Urinary bladder (tissue), 4 donors: ENCODE measurements at places on chromosomes 5 and 9. TPM values are rescaled to one million over a fixed set of nuclear protein-coding genes. Genes with fewer than 3 reads are reported as not detected.

The PCDHB4 gene
- polyA plus RNA-seq, result 6.2 TPM

GRCh38 chr9:122122468-122122867 is 29.4 kb upstream of the TTLL11 start:
- no peak for DNase-seq

DNA sequence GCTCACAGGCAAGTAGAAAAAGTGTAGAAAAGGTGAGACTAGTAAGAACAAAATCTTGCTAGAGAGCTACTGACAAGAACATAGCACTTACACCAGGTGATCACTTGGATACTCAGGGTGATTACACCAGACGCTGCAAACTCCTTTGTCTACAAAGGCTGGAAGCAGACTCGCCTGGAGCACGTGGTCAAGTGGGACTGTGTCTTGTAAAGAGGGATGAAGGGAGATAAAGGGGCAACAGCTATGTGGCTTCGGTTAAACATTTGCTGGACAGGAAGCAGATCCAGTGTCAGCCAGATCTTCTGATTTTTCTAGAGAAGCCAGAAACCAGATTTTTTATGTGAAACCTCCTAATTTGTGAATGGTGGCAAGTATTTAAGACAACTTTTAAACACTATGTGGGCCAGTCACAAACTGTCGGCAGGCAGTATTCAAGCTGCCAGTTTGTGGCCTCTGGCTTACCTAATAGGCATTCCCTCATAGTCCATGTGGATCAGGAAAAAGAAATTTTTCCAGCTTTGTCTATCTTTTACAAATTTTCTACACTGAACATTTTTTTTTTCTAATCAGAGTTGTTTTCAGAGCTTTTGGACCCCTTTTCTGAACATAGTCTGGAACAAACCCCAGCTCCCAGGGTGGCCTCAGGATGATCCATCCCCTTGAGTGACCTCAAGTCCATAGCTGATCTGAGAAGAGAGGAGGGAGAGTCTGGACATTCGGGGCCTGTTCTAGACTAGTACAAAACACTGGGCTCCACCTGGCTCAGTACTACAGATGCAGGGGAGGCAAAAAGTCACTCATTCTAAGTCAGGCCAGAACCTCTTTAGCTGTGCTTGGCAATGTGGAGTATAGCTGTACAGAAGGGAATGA is 262.9 kb downstream of the ARRDC3 start:
- no peak for DNase-seq

DNA sequence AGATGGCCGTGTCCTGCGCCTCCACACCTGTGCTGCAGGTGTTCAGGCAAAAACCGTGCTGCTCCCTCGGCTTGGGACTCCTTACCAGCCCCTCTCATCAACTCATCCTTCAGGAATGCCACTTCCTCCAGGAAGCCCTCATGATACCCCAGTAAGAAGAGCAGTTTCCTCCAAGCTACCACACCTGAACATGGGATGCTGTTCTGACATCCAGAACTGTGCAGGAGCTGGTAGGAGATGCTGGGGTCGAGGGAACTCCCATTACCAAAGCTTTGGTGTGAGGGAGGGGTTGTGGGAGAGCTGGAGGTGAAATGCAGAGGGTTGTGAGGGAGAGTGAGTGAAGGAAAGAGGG is 18.9 kb downstream of the CARD19 start:
- no peak for DNase-seq

The PAEP gene
- polyA plus RNA-seq, result not detected

The PCDHA8 gene
- polyA plus RNA-seq, result 0.06 TPM

DNA sequence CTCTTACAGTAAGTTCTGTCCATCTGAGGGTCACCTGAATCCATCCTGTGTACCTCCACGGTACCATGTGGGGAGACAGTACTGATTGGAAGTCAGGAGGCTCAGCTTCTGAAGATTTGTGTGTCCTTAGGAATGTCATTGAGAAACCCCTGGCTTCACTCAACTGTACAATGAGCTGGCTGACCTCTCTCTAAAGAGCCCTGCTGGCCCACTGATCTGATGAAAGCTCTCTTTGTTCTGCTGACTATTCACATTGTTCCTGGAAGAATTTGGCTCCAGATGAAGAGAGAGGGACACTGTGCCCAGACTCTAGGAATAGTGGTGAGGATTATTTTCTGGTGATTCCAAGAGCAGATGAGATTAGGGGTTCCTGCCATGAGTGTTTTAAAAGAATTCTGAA is 141.2 kb downstream of the LURAP1L start:
- no peak for DNase-seq

DNA sequence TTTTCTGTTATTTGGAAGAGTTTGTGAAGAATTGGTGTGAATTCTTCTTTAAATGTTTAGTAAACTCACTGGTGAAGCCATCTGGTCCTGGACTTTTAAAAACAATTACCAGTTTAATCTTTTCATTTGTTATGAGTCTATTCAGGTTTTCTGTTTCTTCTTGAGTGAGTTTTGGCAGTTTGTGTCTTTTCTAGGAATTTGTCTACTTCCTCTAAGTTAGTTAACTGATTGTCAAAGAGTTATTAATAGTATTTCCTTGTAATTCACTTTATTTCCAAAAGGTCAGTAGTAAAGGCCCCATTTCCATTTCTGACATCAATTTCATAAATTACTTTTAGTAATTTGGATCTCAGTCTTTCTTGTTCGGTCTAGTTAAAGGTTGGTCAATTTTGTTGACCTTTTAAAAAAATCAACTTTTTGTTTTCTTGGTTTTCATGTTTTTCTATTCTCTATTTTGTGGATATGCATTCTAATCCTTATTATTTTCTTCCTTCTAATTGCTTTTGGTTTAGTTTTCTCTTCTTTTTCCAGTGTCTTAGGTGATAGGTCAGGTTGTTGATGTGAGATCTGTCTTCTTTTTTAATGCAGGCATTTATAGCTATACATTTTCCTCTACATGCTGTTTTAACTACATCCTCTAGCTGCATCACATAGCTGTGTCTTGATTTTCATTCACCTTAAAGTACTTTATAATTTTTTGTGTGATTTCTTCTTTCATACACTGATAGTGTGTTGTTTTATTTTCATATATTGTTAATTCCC is 7.3 kb upstream of the SMIM3 start:
- no peak for DNase-seq

DNA sequence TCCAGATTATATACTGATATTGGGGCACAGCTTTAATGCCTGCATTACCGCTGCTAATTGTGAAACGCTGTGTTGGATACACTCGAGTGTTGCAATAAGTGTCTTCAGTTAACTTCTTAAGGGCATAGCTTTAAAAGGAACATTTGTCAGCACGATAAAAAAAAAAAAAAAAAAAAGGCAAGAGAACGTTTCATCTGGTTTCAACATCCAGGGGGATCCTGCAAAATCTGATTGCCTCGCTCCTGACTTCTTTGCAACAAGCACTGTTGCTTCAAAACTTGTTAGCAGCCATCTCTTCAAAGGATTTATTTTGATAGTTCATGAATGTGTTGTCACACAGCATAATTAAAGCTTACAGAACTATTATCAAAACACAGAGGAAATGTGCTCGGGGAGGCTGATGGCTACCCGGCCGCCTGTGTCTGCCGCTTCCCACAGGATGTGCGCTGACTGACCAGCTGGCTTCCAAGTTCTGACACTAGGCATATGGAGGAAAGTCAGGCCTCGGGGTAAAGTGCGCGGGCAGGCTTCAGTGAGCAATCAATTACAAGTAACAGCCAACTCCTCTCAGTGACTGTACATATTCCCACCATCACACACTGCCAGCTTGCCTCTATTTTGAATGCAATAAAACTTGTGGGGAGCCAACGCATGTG is 77.7 kb downstream of the EBF1 start:
- no peak for DNase-seq

DNA sequence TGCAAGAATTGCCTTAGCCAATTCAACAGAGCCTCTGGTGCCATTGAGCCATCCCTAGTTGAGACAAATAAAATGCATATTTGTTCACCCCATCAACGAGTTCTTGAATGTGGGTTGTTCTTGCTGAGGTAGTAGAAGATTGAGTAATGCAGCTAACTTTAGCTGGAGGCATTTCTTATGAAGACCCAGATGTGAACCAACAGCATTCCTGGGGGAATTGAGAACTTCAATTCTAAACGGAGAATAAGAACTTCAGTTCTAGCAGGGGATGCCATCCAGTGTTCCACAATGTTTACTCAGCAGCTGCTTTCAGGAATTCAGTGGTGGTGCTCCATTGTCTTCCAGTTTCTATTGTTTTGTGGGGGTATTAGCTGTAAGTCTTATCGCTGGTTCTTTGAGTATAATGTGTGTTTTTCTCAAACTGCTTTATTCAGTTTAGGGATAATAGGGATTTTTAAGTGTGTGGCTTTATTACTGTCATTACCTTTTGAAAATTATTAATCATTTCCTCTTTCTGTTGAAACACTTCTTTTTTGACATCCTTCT is 1968.2 kb upstream of the NUDT12 start:
- no peak for DNase-seq

DNA sequence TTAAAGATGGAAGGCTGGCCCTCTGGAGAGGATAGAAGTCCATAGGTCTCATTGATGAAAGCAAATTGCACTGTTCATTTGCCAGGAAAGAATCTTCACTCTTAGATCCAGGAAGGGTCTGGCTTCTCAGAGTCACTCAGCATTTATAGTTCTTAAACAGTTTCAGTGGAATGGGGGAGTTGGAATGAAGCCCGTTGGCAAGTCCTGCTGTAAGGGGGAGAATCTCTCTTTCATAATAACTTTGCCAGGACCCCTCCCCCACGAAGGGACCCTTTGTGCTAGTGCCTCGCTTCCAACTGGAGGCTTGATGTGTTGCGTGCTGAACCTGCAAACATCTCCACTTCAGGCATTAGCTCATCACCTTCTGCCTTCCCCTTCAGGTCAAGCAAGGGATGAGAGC is 57.1 kb downstream of the ENTREP1 start:
- peak; percentile 37 for DNase-seq

DNA sequence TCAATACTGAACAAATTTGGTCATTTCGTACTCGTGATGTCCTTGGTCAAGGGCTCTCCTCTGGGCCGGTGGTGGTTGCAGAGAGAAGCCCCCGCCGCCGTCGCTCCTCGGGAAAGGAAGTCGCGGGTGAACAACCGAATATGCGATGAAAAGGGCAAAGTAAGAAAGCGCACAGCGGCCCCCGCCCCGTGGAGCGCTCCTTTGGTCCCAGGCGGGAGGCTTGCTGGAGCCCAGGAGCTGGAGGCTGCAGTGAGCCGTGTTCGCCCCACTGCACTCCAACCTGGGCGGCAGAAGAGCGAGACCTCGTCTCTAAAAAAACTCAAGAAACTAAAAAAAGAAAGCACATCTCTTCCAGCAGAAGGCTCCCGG is 108.4 kb upstream of the LARP1 start:
- DNase-seq, result no peak

GRCh38 chr5:21701317-21701716 is 1151.8 kb downstream of the CDH12 start:
- DNase-seq, result no peak

GRCh38 chr5:9784231-9784630 is 154.1 kb upstream of the TAS2R1 start:
- DNase-seq, result no peak

GRCh38 chr9:3473405-3473804 is 52.4 kb downstream of the RFX3 start:
- no peak for DNase-seq

GRCh38 chr5:138789771-138790242 is 36.6 kb downstream of the CTNNA1 start:
- DNase-seq, result no peak

DNA sequence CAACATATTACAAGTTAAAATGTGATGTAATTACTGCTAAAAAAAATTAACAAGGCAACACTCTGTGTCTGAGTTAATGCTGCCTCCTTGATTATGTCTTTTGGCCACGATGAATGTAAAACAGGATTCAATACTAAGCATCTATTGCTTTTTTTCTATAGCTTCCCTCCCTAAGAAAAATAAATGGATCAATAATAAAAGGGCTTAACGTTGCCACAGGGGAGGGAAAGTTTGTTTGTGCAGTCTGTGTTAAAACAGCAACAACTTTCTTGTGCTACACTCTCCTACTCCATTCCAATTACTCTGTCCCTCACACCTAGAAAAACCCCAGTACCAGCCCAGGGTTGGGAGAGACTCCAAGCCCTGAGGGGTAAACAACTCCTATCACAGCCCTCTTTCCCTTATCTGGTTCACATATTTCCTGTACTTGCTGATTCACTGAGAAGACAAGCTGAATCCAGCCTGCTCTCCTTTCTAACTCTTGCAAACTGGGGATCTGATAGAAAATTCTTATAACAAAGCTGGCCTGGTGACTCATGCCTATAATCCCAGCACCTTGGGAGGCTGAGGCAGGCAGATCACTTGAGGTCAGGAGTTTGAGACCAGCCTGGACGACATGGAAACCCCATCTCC is 44.8 kb downstream of the PTPN3 start:
- no peak for DNase-seq

DNA sequence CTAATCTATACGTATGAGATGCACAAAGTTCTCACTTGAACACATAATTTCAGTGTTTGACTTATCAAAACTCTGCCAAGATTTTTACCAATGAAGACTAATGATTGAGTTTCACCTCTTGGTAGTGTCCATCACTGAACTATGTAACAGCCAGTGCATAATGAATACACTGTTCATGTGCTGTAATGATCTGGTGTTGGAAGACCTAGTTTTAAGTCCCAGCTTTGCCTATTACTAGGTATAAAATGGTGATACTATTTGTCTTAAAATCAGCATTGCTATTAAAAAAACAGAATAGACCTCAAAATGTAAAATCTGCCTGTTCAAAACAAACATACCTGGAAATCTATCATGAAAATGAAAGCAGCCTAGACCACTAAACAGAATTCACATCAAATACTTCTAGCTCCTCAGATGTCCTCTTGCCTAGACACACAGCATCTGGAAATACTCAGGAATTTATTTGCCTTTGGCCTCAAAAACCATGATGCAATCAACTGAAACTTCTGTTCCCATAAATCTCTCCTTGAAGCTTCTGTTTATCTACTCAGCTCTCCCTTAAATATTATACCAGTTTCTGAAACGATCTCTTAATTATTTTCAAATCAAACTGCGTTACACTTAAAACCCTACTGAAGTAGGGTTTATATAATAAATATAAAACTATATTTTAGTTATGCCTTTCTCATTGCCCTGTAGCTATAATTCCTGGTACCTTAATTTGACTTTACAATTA is 38.1 kb downstream of the MRPS27 start:
- DNase-seq, result peak; percentile 49

DNA sequence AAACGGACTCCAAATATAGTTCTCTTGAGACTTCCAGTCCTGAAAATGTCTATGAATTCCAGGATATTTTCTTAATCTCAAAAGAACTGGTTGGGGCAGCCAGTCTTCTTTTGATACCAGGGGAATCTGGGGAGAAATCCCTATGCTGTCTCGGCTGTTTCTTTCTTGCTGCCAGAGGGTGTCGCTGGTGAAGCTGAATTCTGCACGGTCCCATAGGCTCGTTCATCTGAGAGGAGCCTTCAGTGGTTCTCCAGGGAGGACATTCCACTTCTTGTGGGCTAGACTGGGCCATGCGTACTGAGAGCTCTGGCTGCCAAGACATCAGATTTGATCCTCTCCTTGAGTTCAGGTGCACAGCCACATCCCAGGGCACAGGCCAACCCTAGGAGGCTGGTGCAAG is 155.0 kb upstream of the CLINT1 start:
- DNase-seq, result no peak

The NMUR2 gene
- not detected for polyA plus RNA-seq

GRCh38 chr9:86713470-86713869 is 233.8 kb downstream of the GAS1 start:
- no peak for DNase-seq

GRCh38 chr5:89283728-89284493 is 400.9 kb upstream of the MEF2C start:
- DNase-seq, result no peak

GRCh38 chr9:137656416-137656815 is 37.6 kb downstream of the EHMT1 start:
- no peak for DNase-seq
